ENCODE measurements at places on chromosomes 7 and 10.

GRCh38 chr10:119301397-119301796, 94.0 kb downstream of the GRK5 start:
- no peak for DNase-seq

DNA sequence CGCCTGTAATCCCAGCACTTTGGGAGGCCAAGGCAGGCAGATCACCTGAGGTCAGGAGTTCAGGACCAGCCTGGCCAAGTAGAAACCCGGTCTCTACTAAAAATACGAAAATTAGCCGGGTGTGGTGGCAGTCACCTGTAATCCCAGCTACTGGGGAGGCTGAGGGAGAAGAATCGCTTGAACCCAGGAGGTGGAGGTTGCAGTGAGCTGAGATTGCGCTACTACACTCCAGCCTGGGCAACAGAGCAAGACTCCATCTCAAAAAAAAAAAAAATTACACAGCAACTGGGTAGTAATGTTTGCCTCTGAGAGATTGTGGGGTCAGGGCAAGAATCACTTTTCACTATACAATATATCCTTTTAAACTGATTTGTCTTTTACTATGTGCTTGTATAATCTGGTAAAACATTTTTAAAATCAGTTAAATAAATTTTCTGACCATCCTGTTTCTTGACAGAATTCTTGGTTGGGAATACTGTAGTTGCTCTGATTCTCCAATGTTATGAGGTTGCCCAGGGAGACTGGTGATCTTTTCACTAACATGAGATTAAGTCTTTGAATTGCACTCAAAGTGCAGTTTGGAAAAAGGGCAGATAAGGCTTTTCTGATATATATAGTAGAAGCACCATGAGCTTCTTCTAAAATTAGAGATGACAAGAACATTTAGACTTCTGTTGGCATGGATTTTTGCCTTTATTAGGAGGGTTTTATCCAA, 1.5 kb downstream of the ENTPD7 start:
- no peak for DNase-seq

- DNase-seq: no peak
These were observed 691 bp upstream of the PPA1 start for GRCh38 chr10:70233939-70234300.

GRCh38 chr7:157019718-157020451, 9.4 kb upstream of the MNX1 start:
- no peak for DNase-seq

GRCh38 chr10:13669901-13670300, 83.1 kb downstream of the PRPF18 start:
- no peak for DNase-seq

GRCh38 chr7:4861227-4861626, 603 bp downstream of the PAPOLB start:
- no peak for DNase-seq

- DNase-seq: no peak
These were observed 88.9 kb downstream of the NRCAM start for GRCh38 chr7:108367314-108367713.

GRCh38 chr7:141562543-141562942, 11.3 kb downstream of the AGK start:
- DNase-seq: no peak

- no peak for DNase-seq
These were observed 82.1 kb upstream of the HPS1 start for GRCh38 chr10:98528805-98529183.

GRCh38 chr10:96703358-96703757, 17.0 kb downstream of the PIK3AP1 start:
- DNase-seq: no peak

DNA sequence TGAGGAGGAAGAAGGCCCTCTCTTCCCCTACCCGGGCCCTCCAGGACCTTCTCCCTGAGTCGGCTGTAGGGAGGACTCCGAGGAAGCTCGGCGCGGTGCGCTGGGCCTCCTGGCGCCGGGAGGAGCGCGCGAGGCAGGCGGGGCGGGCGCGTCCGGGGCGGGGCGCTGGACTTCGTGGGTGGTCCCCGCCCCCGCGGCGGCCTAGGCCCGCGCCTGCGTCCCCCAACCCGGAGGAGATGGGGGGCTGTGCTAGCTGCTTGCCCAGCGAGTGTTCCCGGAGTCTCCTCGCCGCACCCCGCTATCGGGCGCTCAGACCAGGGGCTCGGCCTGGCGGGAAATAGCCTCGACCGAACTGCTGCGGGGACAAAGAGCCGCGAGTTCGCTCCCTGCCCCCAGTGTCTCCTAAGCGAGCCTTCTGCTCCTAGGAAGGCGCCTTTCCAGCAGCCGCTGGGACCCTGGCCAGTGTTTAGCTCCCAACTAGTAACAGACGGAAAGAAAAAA, 19.2 kb upstream of the SMO start:
- DNase-seq: no peak

- DNase-seq: no peak
These were observed 12.7 kb upstream of the VDAC2 start for GRCh38 chr10:75197906-75198305.

GRCh38 chr7:147796581-147796980, 794.0 kb upstream of the C7orf33 start:
- DNase-seq: no peak

- no peak for DNase-seq
These were observed 134.9 kb downstream of the TNS3 start for GRCh38 chr7:47446871-47447466.

Measured in iPS DF 6.9 (cell line).